WERI-Rb-1 (cell line): ENCODE measurements at places on chromosomes 4 and X.

GRCh38 chrX:57232658-57233360 lies 53.7 kb upstream of the FAAH2 start:
- no peak for DNase-seq

DNA sequence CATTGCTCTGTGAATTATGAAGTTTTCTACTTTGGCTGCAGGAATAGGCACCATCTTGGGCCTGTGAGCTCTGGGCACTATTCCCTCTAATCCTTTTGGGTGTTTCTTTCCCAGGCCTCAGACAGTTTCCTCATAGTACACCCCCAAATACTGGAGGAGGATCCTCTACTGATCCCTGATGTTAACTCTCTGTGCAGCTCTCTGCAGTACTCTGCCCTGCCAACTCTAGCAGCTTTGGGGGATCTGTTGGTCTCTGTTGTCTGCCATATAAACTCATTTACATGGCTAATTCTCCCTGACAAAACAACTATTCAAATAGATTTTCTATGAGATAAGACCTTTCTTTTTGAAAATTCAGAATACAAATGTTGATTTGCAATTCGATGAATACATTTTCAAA lies 29.9 kb downstream of the USP53 start:
- no peak for DNase-seq

- DNase-seq = no peak
Observed at GRCh38 chr4:181213551-181213950, 1029.7 kb upstream of the TENM3 start.

GRCh38 chrX:38881727-38882126 lies 80.5 kb downstream of the MID1IP1 start:
- DNase-seq = no peak

GRCh38 chrX:43718546-43718945 lies 62.4 kb downstream of the MAOA start:
- no peak for DNase-seq

DNA sequence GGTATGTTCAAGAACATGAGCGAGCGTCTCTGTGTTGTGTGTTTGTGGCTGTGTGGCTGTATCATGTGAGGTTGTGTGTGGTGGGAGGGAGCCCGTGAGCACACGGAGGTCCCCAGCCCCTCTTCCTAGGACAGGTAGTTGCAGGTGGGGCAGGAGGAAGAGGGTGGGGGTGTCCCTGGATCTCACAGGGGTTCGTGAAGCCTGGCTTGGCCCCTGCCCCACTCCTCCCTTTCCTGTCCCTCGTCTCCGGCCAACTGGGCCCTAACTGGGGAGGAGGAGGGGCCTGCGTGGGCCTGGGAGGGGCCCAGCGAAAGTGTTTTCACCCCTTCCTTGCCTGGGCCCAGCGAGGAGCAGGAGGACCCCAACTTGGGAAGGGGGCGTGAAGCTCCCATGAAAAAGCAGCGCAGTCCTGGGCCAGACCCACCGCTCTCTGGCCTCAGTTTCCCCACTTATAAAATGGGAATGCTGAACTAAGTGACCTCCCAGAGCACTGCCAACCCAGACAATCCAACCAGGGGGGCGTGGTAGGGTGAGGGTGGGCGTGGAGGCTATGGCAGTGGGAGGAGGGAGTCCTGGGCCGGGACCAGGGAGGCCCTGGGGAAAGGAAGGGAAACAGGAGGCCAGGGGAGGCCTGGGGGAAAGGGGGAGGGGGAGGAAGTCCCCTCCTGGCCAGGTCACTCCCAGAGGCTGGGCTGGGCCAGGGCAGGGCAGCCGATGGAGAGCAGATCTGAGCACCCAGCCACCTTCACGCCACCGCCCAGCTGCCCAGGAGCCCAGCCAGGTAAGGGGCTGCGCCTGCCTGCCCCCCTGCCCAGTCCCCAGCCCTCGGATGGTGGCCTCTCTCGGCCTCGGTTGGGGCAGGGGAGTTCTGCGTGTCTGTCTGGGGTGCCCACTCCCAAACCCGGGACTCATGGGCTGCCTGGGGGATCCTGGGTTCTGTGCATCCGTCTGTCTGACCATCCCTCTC lies at the start of gene AVPR2:
Gene AVPR2, plus strand, starts transcription at position 683 of the 967 bp plus-strand sequence. CDS start 473 bp downstream, outside the sequence.
- peak; percentile 33 for DNase-seq

DNA sequence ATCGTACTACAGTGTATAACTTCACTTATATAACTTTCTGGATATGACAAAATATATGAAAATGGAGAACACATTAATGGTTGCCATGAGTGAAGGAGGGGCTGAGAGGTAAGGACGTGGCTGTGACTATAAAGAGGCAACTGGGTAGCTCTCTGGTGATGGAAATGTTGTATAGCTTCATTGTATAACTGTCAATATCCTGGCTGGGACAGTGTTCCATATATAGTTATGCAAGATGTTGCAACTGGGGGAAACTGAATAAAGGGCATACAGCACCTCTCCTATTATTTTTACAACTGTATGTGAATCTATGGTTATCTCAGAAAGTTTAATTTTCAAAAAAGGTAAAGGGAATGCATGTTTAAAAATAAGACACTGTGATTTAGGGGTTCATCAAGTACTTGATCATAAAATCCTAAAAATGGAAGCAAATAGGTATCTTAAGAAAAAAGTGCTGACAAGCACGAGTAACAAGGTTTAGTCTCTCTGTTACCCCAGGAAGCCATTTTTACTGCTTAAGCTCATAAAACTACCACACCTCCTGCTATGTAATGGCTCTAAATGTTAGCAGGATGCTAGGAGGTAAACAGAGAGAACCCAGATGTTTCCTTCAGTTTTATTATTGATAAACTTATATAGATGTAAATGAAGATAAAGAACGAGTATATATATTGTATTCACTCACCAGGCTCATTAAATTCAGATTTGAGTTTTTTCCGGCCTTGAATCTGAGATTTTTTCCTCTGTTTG lies 34.0 kb downstream of the NAF1 start:
- no peak for DNase-seq

DNA sequence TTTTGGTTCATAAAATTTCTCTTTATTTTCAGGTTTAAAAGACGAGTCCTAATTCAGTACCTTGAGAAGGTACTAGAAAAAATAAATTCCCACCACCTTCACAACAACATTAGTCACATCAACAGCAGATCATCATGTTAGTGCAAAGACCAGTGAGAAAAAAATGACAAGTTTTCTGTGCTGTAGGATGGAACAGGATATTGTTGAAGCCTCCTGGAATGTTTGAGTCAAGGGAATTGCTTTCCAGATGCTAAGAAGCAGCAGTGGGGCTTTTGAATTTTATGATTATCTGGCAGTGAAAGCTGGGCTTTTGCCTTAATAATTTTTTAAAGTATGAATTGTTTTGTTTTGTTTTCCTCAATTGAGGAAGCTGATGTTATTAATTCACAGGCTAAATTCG lies 61.0 kb downstream of the INTS6L start:
- DNase-seq = no peak

GRCh38 chr4:88698519-88698918 lies 890 bp upstream of the NAP1L5 start:
- DNase-seq = no peak

DNA sequence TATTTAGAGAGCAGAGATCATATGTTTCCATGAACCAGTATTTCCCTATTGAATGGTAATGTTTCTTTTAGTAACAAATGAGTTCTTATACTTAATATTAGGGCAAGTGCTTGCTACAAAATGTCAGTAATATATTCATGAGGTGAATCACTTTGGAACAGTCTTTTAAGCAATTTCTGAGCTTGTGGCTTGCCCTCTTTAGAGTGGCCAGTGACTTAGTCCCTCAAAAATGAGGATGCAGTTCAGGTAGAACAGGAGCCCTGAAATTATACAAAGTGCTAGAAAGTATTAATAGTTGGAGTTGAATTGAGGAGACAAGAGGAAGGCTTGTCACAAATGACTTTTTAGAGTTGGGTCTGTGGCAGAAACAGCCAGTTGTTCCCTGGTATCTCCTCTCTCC lies 53.4 kb upstream of the PITX2 start:
- DNase-seq = no peak

GRCh38 chrX:21529771-21530170 lies 128.4 kb downstream of the KLHL34 start:
- DNase-seq = no peak

- DNase-seq = no peak
Observed at GRCh38 chr4:8599657-8600056, 7.1 kb downstream of the CPZ start.
